Cerebellar nuclear complex (tissue), 1 donor: ENCODE measurements at places on chromosomes 6 and 20.

GRCh38 chr20:51624157-51624731, 81.7 kb upstream of the NFATC2 start:
- DNase-seq = peak; percentile 8

GRCh38 chr20:2755451-2756055, 44.9 kb downstream of the CPXM1 start:
- no peak for DNase-seq

GRCh38 chr20:2640260-2640659, 12.2 kb upstream of the NOP56 start:
- DNase-seq = no peak

DNA sequence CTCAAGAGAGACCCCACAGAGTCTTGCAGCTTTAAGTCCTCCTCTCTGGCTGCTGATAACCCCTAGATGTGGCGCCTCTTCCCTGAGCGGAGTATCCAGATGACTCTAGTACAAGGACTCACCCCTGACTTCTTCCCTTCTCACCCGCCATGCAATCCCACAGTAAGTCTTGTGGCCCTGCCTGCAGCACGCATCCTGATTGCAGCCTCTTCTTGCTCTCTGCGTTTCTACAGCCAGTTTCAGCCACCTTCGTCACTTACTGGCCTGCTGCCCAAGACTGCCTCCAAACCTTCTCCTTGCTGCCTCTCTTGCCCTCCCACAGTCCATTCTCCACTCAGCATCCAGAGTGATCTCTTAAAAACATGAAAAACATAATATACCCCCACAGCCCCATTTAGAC, 2.4 kb upstream of the RPP40 start:
- no peak for DNase-seq

DNA sequence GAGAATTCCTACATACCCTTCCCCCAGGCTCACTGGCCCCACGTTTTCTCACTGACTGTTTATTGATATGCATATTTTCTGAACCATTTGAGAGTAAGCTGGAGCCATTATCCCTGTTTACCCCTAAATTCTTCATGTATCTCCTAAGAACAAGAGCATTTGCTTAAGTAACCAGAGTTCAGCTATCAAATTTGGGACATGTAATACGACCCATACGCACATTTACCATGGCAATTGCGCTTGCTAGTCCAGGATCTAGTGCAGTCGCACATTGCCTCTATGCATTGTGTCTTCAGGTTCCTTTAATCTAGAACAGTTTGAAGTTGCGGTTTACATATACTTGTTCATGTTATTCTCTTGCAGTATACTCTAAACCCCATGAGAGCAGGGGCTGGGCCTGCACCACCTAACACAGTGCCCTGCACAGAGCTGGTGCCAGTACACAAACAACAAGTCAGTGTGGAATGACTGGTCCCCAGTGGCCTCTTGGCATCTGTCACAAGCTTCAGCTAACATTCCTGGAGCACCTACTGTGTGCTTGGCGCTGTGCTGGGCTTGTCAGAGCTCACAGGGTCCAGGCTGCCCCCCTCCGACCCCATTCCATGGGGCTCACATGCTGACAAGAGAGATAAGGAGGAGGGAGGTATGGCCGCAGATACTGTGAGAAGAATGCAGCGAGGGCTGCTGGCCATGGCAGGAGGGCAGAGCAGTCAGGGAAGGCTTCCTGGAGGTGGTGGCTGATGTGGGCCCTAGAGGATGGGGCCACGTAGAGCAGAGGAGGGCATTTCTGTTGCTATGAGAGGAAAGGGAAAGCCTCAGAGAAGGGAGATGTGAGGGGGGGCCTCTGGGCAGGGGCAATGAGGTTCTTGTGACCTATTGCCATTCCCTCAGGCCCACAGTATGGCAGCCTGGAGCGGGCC, 28.1 kb downstream of the SPDEF start:
- no peak for DNase-seq

DNA sequence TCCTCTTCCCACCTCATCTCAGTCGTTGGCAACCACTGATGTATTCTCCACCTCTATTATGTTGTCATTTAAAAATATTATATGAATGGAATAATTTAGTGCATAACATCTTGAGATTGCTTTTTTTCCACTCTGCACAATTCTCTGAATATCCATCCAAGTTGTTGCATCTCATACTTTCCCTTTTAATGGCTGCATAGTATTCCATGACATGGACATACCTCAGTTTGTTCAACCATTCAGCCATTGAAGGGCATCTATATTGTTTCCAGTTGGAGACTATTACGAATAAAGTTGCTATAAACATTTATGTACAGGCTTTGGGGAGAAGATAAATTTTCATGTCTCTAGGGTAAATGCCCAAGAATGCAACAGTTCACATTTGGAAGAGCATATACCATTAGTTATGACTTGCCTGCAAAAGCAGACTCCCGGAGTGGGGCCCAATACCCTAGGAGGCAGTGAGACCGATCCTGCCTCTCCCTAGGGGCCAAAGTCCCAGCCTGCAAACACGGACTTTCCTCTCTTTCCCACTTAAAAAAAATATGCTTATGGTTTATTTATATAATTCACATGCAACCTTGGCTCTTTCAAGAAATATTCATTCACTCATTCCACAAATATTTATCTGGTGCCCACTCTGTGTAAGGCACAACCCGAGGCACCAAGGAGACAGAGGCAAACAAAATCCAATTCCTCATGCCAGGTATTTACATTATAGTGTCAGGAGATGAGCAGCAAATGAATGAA, 227.0 kb upstream of the PMEPA1 start:
- DNase-seq = no peak

DNA sequence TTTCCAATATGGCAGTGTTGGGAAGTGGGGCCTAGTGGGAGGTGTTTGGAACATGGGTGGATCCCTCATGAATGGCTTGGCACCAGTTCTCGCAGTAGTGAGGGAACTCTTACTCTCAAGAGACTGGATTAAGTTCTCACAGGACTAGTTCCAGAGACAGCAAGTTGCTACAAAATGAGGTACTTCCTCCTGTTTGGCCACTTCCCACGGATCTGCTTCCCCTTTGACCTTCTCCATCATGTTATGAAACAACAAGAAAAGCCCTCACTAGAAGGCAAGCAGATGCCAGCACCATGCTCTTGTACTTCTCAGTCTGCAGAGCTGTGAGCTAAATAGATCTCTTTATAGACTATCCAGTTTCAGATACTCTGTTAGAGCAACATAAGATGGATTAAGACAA, 3.1 kb downstream of the RSPH3 start:
- no peak for DNase-seq

GRCh38 chr6:130517444-130517931, 151.7 kb downstream of the TMEM200A start:
- no peak for DNase-seq

DNA sequence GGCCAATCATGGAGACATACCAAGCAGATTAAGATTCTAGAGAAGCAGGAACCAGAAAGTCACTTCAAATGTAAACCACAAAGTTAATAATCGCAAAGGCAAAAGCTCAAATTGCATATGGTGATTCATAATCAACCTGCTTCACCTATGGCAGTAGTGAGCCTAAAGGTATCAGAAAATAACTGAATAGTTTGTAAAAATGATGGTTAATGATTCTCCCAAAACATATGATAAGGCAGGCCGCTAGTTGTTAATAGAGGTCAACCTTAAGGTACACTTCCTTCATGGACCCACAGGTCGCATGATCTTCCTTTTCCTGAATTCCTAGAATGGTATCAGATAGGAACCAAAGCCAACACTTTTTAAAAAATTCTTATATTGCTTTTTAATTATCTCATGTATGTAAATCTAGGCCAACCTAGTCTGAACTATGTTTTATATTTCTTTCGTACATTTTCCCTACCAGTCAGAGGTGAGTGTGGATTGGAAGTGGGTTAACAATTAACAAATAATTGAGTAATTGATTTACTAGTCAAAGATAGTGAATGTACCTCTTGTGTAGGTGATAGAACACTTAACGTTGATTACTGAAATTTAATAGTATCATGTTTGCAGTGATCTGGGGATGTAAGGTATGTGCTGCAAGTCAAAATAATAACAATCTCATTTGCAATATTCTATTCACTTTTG, 16.4 kb downstream of the TAAR2 start:
- no peak for DNase-seq

DNA sequence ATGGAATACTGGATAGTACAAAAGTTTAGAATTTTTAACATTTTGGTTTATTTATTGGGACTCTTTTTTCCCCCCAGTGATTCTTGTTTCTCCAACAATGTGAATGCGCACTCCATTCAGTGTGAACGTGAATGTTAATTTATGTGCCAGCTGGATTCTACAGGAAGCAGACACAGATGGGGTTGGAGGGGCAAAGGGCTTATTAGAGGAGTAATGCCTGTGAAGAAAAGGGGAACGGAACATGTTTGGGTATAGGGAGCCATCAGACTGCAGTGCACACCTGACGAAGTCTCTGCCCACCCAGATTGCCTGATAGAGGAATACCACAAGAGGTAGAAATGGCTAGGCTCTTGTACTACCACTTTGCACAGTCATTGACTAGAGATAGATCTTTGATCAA, 48.2 kb downstream of the PTPRA start:
- DNase-seq = no peak

DNA sequence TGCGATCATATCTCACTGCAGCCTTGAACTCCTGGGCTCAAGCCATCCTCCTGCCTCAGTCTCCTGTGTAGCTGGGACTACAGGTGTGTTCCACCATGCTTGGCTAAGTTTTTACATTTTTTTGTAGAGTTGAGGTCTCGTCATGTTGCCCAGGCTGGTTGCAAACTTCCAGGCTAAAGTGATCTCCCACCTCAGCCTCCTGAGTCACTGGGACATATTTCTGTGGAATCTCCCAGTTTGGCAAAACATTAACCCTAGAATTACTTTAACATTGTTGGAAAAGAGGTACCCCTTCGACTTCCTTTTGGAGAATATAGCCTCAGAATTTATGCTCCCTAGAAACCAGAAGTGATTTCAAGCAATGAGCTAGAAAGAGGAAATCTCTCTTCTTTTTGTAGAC, 57.2 kb downstream of the SHLD1 start:
- DNase-seq = no peak

DNA sequence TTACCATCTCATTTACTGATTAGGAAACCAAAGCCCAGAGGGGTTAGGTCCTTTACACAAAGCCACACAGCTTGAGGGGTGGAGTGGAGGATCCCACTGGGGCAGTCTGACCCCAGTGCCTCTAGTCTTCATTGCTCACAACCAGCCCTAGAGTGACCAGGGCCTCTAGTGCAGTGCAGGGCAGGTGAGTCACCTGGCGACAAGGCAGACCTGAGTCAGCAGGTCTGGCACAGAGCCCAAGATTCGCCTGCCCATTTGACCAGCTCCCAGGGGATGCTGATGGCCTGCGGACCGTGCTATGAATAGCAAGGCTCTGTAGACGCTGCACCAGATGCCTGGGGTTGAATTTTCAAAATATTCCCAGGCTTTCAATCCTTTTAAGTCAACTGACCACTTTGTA, 29.9 kb downstream of the CDH26 start:
- DNase-seq = no peak

DNA sequence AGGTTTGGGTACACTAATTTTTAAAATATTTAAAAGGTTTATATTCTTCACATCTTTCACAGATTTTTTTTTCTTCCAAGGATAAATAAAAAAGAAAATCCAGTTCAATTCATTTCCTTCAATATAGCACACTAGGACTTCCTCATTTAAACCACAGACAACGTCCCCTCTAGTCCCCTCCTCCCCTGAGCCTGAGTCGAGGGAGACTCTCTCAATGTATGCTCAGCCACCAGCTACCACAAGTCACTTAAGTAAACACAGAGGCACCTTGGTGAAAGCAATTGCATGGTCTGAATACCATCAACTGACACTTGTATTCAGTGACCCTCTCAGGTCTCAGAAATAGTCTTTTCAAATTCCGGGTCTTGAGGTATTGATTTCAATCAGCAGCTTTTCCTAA, 88.6 kb downstream of the SIM1 start:
- DNase-seq = no peak

DNA sequence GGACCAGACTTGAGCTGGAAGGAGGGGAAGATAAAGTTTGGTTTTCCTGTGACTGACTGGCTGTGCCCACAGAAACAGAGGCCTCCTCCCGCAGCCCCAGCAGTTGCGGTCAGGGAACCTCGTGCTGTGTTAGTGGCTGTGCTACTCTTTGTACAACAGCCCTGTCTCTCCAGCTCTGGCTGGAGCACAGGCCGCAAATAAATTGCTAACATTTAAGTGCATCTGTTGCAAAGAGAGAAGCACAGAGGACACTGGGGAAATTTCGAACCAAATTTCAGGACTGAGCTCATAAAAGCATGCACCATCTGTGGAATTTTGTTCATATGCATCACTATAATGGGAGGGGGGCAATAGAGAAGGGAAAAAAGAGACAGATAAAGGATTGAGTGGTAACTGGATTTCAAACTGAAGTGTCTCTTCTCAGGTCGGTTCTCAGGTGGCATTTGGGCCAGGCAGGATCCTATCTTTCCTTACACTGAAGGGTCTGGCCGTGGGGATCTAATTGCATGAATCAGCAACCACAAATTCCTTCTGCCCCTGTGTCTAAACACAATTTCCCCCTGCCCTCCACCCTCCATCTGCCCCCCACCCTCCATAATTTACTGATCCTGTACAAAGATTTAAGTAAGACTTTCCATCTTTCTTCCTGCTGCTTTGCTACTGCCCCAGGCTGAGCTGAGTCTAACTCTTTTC, 88.9 kb upstream of the ATXN1 start:
- DNase-seq = no peak

- no peak for DNase-seq
Measured at GRCh38 chr20:56194042-56194441, 54.5 kb upstream of the MC3R start.

DNA sequence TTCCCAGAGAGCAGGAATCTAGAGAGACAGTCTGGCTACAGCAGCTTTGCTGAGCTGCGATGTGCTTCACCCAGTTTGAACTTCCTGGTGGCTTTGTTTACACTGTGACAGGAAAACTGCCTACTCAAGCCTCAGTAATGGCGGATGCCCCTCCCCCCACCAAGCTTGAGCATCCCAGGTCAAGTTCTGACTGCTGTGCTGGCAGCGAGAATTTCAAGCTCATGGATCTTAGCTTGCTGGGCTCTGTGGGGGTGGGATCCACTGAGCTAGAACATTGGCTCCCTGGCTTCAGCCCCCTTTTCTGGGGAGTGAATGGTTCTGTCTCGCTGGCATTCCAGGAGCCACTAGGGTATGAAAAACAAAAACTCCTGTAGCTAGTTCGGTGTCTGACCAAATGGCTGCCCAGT, 91.0 kb upstream of the ESR1 start:
- no peak for DNase-seq

- no peak for DNase-seq
Measured at GRCh38 chr6:93896081-93896480, 476.7 kb upstream of the EPHA7 start.

- no peak for DNase-seq
Measured at GRCh38 chr6:126188279-126188909, 151.5 kb upstream of the CENPW start.

- DNase-seq = no peak
Measured at GRCh38 chr20:39700528-39700927, 738.4 kb downstream of the DHX35 start.

GRCh38 chr20:63377256-63377941, 16.2 kb upstream of the CHRNA4 start:
- DNase-seq = no peak

DNA sequence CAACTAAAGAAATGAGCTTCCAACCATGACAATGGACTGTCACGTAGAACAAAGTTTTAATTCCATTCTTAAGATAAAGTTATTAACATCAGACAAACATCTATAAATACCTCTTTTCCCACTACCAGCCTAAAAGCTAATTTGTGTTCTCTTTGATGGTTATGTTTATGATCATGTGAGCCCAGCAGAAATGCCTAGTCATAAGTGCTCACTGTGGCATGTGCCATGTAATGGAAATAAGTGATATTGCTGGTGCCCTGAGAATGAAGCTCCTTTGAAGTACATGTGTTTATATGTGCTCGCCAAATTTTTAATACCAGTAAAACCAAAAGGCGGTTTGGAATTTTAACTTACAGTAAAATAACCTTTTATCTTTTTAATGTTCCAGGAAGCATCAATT, 205.8 kb downstream of the ISM1 start:
- no peak for DNase-seq
